ENCODE measurements at places on chromosomes 2 and 18. TPM values are rescaled to one million over a fixed set of nuclear protein-coding genes. Genes with fewer than 3 reads are reported as not detected.

- DNase-seq = no peak
These were observed 8.0 kb upstream of the STAT4 start for GRCh38 chr2:191158747-191159146.

Gene SERPINB4
- not detected for total RNA-seq

GRCh38 chr2:177649568-177650518 lies 257.3 kb downstream of the AGPS start:
- DNase-seq = no peak

GRCh38 chr2:116952254-116952653 lies 862.2 kb upstream of the DDX18 start:
- no peak for DNase-seq

Gene GCG
- not detected for total RNA-seq

DNA sequence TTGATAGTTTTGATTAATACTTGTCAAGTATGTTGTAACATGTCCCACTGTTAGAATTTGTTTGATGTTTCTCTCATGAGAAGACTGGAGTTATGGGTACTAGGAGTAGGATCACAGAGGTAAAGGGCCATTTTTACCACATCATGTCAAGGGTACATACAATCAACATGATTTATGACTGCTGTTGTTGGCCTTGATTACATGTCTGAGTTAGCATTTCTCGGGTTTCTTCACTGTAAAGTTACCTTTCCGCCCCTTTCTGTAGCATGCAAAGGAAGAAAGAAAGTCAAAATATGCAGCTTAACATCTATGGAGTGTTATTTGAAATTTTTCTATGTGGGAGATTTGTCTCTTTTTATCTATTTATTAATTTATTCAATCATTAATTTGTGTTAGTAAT lies 1456.4 kb downstream of the SUCLG1 start:
- DNase-seq = no peak

Gene FLACC1
- total RNA-seq = 0.71 TPM

DNA sequence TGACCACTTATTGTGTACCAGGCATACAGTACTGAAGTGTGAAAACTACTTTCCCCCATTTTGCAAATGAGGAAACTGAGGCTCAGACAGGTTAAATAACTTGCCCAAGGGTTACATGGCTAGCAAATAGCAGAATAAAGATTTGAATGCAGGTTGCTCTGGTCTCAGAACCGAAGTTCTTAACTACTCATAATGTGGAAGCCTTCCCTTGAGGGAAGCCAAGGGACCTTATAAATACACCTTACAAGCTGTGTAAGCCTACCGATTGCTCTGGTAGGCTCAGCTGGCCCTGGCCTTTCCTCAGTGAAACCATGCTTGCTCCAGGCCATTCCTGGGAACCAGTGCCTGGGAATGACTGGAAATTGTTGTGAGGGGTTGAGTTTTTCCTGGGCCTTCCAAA lies 114.6 kb upstream of the CDCA7 start:
- DNase-seq = no peak

GRCh38 chr2:210965472-210965871 lies 409.1 kb downstream of the CPS1 start:
- DNase-seq = no peak

GRCh38 chr2:62653582-62654422 lies 51.7 kb upstream of the EHBP1 start:
- DNase-seq = no peak

Gene TTN
- total RNA-seq = 1.2 TPM

GRCh38 chr2:173286153-173286809 lies 68.4 kb upstream of the CDCA7 start:
- no peak for DNase-seq

Gene MC4R
- total RNA-seq = 0.80 TPM
